Activated CD4-positive, CD25-positive, alpha-beta regulatory T cell (primary cell): ENCODE measurements at places on chromosomes 1 and 21.

- DNase-seq: no peak
Observed at GRCh38 chr1:55600242-55600641, 385.1 kb upstream of the USP24 start.

DNA sequence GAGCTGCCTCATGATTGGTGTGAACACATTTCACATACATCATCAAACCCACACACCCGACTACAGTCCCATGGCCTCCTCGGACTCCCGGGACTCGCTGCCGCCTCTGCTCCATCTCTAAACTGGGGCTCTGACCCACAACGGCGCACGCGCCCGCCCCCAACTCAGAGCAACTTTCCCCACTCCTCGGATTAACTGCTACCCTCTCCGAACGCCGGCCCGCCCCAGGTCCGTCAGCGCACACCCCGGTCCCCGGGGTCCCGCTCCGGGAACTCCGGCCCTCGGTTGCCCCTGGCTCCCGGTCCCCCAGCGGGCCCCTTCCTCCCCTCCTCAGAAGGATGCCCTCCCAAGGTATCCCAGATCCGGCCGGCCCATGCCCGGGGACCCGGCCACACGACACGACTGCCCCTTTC lies 740 bp downstream of the DSTYK start:
- DNase-seq: no peak

DNA sequence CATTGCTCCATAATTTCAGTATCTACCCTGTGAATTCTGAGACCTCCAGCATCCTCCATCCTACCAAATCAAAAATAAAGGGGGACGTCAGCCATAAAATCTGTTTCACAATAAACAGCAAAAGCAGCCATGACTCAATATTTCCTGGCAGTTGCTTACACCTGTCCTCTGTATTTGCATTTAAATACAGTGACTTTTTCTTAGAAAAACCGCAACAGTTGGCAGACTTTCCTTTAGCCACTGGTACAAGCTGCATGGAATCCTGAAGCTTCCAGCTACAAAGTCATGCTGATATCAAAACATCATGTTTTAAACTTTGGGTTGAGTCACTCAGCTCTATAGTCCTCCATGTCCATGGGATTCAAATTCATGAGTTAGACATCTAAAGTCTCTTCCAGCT lies 278.0 kb upstream of the KAZN start:
- no peak for DNase-seq

GRCh38 chr21:46082963-46083790 lies 14.7 kb upstream of the COL6A2 start:
- DNase-seq: no peak

GRCh38 chr1:116498789-116499628 lies 71.8 kb downstream of the CD58 start:
- no peak for DNase-seq

DNA sequence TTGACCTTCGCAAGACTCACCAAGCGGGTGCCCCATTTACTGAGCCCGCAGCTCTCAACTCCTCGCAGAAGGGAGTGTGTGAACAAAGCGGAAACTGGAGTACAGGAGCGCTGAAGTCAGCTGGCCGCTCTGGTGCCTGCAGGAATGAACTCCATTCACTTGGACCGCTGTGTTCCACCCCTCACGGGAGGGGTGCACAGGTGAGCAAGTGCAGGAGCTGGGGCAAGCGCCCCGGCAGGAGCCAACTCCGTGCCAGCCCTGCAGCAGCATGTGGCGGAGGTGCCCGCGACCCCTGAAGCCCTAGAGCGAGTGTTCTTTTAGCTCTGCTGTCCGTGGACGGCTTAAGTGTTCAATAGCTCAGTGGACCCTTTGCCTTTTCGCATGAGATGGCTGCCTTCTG lies 471.6 kb upstream of the ADGRL4 start:
- no peak for DNase-seq

- no peak for DNase-seq
Observed at GRCh38 chr1:24277420-24278169, 41.6 kb upstream of the GRHL3 start.

DNA sequence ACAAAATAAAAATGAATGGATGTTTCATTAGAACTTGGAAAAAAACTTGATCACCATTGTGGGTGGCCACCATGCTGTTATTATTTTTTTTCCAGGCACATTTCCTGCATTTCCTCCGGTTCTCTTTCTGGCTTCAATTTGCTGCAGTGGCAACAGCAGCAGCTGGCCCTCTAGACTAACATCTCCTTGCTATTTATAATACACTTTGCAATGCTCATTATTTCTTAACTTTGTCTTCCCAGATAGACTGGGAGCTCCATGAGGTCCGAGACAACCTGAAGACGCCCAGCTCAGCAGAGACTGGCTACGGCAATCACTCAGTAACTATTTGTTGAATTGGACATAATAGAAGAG lies 53.4 kb upstream of the ATP5PO start:
- no peak for DNase-seq

- no peak for DNase-seq
Observed at GRCh38 chr1:150479370-150479769, 7.8 kb upstream of the TARS2 start.

- no peak for DNase-seq
Observed at GRCh38 chr1:81682490-81682889, 118.2 kb upstream of the ADGRL2 start.

DNA sequence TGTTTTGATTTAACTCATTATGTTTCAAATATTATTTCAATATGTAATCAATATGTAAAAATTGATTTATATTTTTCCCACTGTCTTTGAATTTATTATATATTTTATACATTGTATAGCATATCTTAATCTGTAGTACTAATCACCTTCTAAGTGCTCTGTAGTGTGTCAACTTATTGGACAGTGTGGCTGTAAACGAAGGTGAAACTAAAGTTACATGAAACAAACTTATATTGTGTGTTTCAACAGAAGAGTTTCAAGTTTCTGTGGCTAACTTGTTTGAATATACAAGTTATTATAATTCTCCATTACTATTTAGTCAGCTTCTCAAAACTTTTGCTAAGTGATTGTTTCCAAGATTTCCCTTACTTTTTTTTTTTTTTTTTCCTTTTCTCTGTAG lies 175.8 kb downstream of the DHRS3 start:
- DNase-seq: no peak

- DNase-seq: no peak
Observed at GRCh38 chr1:162398999-162399580, 12.8 kb downstream of the SH2D1B start.

DNA sequence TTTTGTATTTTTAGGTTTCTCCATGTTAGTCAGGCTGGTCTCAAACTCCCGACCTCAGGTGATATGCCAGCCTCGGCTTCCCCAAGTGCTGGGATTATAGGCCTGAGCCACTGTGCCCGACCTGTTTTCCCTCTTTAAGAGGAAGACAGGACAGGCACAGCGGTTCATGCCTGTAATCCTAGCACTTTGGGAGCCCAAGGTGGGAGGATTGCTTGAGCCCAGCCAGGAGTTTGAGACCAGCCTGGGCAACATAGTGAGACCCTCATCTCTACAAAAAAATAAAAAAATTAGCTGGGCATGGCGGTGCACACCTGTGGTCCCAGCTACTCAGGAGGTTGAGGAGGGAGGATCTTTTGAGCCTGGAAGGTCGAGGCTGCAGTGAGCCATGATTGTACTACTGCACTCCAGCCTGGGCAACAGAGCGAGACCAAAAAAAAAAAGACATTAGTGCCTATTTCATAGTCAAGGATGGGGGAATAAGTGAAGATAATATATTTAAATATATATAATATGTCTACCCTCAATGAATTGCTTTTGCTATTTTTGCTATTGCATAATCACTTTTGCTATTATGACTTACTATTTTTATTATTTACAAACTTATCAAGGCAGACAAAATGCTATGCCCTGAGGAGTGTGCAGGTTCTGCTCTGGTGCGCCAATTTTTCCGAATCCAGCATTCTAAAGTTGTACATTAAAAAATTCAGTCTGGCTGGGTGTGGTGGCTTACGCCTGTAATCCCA lies 17.7 kb downstream of the MARCKSL1 start:
- DNase-seq: no peak

DNA sequence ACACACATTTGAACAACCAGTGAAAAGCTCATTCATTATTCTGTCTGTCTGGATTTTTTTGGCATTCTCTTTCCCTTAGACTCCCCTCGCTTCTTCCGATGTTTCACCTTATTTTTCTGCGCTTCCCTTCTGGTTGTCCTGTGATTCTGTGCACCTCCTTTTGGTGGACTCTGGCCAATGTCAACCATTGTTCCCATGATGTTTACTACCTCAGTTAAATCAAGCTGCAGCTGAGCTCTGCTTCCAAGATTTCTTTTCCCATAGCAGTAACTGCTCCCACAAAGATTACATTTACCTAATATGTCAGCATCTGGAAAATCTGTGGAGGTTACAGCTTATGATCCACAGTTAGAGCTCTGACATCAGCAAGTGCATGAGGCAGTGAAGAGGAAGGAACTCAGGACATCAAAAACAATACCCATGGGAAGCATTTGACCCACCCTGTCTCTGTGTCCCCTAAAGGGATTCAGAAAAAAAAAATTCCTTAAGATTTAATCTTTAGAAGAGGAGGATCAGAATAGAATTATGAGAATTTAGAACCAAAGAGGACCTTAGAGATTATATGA lies 69.9 kb upstream of the ADAMTS5 start:
- DNase-seq: no peak

GRCh38 chr1:74641876-74642275 lies 31.7 kb downstream of the ERICH3 start:
- DNase-seq: no peak

- no peak for DNase-seq
Observed at GRCh38 chr1:226686440-226687425, 52.3 kb downstream of the ITPKB start.

DNA sequence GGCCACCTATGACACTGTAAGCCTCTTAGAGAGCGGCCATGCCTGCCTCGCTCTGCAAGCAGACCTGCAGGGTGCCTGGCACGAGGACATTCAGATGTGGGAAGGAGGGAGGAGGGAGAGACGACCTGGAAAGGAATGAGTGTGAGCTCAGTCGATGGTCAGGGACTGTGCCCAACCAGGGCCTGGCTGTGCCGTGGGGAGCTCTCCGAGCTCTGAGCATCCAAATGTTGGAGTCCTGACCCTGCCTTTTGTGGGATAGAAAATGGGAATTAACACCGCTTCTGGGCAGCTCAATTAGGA lies 7.3 kb downstream of the CSTB start:
- no peak for DNase-seq

DNA sequence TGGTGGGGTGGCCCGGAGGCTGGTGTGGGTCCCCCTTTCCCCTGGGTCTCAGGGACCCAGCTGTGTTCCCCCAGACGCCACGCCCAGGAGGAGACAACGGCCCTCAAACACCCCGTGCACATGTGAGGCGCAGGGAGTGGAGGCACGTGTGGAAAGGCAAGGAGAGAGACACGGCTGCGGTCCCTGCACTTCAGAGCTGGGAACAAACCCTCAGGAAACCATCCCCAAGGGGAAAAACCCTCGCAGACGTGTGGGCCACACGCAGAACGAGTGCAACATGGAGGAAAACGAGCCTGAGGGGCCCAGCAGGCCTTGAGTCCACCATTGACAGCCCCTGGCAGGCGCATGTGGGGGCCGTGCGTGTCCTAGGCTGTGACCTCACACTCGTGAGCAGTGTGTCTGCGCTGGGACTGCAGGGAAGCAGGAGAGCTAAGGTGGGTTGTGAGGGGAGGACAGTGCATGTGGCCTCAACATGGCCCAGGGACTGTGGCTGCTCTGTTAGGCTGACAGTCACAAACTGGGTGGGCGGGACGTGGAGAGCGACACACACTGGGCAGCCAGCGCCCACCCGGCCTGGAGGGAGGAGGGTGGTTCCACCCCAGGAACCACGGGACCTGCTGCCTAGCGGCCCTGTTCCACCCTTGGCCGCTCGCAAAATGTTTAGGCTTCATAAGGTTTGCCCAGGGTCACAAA lies 20.0 kb downstream of the ITGB2 start:
- DNase-seq: no peak

DNA sequence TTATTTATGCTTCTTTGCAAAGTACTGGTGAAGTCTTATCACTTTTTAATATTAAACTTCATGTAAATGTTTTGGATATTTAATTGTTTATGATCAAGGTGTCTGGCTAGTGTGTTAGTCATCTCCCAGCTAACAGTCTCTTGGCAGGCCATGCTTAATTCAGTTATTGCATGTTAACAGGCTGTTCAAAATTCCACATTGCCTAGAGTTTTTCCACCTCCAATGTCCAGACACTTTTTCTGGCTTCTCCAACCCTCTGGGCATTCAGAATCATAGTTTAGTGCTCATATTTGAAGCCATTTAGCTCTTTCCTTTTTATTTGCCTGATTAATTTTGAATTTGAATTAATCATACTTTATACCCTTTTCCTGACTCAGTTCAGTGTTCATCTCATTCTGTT lies 69.2 kb downstream of the OLFML2B start:
- DNase-seq: no peak

DNA sequence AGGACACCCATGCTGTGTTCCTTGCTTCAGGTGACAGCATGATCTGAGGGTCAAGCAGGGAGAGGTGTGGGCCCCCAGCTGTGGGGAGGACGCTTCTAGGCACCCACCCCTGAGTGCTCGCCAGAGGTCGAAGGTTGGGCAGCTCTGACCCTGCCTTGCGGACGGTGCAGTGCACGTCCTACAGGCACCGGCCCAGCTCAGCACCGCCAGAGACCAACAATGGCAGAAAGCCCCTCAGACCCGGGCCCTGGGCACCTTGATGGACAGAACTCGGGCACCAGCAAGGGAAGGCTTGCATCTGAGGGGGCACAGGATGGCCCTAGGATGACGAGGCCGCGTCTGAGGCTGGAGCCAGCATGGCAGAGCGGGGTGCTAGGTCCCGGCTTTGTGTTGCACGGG lies 24.7 kb downstream of the NADK start:
- DNase-seq: no peak

DNA sequence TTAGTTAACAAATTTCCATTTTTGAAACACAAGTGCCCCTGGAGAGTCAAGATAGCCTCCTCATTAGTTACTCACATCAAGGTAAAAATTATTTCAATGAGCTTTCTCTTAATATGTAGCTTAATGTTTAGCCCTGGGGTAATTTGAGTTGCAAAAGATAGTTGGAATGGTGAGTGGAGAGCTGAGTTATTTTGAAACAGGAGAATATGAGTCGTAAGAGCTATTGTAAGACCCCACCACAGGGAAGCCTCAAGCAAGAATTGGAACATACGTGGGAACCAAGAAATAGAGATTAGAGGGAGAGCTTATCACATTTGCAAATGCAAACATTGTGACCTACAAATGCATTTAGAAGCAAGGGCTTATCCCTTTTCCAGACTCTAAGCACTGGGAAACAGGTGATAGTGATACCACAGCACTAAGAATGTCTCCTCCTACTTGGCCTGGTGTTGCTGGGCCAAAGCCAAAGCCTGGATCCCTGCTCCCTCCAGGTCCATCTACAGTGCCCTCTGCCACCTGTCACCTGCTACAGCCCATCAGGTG lies 635.1 kb downstream of the PTPRC start:
- no peak for DNase-seq

- DNase-seq: no peak
Observed at GRCh38 chr1:207820568-207821463, 69.0 kb downstream of the CD46 start.

GRCh38 chr1:912740-913301 lies 10.9 kb upstream of the SAMD11 start:
- DNase-seq: no peak

DNA sequence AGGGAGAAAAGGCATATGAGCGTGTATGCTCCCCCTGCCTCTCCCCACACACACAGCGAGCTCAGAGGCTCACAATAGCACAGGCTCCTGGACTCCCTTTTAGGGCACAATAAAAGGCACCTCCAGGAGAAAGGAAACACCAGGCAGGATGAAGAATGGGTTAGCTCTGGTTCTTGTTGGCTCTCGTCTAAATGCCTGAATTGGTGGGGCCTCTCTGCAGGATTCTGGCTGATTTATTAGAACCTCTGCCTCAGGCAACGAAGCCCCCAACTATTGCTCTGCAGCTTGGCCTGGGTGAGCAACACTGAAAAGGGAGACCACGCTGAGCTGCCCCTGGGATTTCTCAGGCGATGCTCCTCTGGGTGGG lies 590.9 kb upstream of the PLXNA2 start:
- no peak for DNase-seq
